ENCODE measurements at places on chromosomes 11 and 22. TPM values are rescaled to one million over a fixed set of nuclear protein-coding genes. Genes with fewer than 3 reads are reported as not detected.

Gene ANGPTL5
- total RNA-seq = 1.9 TPM

Gene ZNF74
- 5.9 TPM for total RNA-seq

DNA sequence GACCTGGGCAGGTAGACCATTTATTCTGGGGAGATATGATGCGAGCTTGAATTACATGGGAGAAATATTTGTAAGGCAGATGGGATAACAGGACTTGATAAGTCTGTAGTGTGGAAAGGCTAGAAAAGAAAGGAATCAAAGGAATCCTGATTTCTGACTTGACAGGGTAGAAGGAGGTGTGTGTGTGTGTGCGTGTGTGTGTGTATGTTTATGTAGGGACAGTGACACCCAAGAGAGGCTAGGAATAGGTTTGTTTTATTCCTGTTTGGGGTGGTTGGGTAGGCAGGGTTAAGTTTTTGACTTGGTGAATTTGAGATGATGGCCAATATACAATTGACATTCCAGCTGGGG lies 390 bp upstream of the HTATIP2 start:
- no peak for DNase-seq

GRCh38 chr11:71979094-71979493 lies 19.6 kb upstream of the IL18BP start:
- DNase-seq = no peak

- DNase-seq = no peak
Observed at GRCh38 chr11:99535819-99536218, 515.1 kb downstream of the CNTN5 start.

- no peak for DNase-seq
Observed at GRCh38 chr11:60744114-60744513, 12.6 kb upstream of the MS4A15 start.

DNA sequence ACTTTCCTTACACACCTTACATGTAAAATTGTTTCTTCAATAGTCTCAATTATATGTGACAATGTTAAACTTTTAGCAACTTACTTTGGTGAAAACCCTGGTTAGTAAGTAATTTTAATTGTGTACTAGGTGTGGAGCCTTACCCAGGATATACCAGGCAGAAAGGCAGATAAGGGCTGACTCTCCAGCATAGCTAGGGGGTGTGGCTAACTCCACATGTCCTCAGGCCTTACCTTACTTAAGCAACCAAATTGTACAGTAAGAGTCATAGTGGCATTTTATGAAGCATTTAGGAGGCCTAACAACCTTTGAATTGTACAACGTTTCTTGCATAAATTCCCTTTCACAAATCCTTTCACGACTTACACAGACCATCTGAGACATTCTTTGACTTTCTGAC lies 118.2 kb upstream of the OR9Q1 start:
- no peak for DNase-seq

Gene CREB3L1
- total RNA-seq = 69.2 TPM

Gene SCN3B
- total RNA-seq = 0.56 TPM

DNA sequence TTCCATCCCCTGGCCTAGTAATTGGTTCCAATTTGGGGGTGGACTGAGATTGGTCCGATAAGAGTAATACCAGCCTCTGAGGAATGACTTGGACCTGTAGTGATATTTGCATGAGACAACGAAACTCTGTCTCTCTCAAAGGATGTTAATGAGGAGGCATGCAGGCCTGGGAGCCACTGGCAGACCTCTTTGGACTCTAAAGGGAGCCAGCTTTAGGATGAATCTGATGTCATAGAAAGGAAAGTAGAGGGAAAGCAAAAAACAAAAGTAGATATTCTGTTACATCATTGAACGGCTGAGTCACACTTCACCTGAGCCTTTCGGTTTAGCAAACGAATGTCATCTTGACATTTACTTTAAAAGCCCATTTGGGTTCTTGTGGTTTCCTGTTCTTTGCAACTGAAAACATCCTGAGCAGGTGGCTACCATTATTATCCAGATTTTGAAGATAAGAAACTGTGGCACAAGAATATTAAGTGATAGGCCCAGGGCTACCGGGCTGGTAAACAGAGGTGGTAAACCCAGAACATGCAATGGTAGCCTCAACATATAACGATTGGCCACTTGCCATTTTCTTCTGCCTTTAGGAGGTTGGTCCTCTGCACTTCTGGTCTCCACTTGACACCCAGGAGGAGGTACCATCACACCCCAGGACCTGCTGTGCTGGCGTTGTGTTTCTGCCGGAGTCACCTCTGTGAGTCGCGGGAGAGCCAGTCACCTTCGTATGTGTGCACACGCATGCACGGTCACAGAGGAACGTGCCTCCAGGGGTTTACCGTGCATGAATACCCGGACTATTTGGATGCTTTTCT lies 42.7 kb downstream of the RTL6 start:
- no peak for DNase-seq

GRCh38 chr22:42855211-42855610 lies 1.9 kb downstream of the ARFGAP3 start:
- no peak for DNase-seq

DNA sequence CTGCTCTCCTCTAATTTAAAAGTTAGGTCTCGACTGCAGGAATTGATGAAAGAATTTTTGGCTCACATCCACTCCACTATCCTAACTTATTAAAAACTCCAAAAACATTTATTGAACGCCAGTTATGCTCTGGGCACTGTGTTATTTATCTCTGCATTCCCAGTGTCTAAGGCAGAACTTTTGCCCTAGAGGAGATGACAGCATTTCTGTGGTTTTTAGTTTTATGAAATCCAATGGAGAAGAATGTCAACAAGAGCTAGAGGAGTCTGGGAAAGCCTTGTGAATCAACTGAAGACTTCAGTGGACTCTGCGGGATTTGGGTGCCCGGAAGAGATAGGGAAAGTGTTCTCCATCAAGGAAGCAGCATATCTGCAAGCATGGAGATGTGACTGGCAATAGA lies 217.0 kb upstream of the PGR start:
- no peak for DNase-seq

Gene MFRP
- total RNA-seq = not detected

GRCh38 chr11:122717264-122717867 lies 61.8 kb downstream of the UBASH3B start:
- no peak for DNase-seq

DNA sequence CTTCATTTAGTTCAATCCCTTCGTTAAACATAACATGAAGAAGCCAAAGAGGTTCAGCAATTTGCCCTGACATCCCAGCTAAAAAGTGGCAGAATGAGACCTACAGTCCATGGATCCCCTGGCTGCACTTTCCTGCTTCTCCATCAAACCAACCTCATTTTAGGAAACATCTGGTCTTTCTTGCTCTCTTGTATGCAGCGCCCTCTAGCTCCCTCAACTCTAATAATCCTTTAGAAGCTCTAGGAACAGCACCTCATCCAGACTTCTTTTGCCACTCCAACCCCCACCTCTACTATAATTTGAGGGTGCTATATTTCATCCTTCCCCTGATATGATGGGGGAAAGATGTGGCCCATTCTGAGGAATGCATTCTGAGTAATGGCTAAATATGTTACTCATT lies 7.4 kb downstream of the CNTF start:
- no peak for DNase-seq

Gene CECR2
- total RNA-seq = 5.5 TPM
